ENCODE measurements at places on chromosomes 12 and 14.

GRCh38 chr14:75459099-75459741, 31.4 kb downstream of the JDP2 start:
- DNase-seq: no peak

DNA sequence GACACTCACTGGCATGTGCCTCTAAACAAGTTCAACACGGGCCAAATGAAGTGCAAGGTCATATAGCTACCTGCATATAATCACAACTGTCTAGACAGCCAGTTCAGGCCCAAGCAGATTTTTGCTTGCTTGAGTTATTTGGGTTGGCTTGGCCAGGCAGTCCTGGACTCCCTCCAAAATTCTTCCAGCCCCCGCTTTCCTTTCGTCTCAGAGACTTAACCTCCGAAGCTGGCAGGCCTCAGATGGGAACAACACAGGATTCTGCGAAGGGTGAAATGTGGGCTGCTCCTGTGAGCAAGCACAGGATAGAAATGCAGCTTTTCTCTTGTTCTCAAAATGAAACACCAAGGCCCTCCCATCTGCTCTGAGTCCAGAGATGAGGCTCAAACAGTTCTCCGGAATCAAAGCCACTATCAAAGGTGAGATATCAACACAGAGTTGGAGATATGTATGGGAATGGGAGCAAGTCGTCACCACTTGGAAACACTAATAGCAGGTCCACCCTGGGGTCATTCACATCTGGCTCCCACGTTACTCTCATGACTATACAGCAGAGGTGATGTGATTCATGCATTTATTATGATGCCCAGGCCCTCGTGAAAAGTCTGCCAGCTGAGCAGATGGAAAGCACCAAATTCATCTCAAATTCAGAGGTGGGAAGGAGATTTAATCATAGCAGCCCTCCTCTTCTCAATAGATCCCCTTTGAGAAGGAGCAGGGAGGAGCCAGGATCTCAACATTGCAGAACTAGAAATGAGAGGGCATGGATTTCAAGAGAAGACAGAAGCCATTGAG, 389.8 kb downstream of the NUAK1 start:
- no peak for DNase-seq

- DNase-seq: no peak
Observed at GRCh38 chr14:61335671-61336275, 14.4 kb downstream of the PRKCH start.

GRCh38 chr14:92680781-92681650, 67.4 kb downstream of the LGMN start:
- DNase-seq: peak; percentile 41

DNA sequence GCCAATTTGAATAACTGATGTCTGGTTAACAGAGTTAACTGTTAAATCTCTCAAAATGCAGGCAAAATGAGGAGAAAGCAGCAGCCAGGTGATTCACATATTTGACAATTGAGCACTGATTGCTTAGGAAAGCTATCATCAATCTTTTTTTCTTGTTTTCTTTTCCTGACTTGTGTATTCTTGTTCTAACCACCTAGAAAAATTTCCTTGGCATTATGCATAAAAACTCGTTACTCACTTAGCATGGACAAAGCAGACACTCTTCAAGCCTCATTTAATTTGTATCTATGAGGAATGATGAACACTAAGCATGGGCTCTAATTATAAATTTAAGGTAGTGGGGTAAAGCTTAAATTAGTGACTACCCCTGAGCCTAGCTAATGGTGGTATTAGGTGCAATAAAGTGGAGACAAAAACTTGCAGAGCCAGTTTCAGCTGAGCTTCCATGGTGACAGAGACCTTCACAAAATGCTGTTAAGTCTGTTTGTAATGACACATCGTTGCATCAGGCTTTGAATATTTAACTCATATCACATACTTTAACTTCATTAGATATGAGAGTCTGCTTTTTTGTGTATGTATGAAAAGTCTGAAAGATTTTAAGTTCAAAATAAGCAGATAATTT, 52.0 kb downstream of the RASSF9 start:
- DNase-seq: no peak

DNA sequence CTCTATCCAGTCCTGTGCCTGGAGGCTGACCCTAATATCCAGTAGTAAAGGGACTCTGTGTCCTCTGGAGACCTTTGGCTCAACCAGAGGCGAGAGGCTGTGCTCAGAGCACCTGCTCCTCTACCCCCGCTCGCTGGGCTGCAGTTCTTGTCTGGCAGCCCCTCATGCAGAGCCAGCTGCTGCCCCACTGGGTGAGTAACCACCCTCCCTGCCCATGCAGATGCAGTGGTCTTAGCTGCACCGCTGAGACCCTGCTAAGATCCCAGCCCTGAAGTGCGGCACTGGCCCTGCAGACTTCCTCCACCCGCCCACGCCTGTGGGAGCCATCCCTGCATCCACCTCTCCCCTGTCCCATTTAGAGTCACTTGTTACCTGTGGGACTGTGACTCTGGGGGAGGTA, 347.5 kb upstream of the SFSWAP start:
- no peak for DNase-seq

DNA sequence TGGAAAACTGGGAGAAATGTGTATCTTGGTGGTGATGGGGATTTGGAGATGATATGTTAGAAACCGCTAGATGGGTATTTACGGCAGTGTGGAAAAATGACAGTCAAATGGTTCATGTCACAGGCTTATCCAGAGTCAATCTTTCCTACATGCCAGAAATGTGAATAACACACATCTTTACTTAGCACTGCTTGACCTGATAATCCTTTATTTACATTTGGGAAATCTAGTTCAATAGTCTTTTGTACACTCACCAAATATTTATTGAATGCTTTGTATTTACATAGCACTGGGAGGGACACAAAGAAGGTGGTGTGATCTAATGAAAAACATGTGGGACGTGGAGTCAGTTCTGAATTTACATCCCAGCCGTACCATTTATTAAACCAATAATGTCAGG, 208.2 kb downstream of the DIO2 start:
- DNase-seq: no peak

- DNase-seq: no peak
Observed at GRCh38 chr12:42463671-42464070, 125.9 kb downstream of the PRICKLE1 start.

Data from stimulated activated CD8-positive, alpha-beta memory T cell treated with anti-CD3 and anti-CD28 coated beads, Interleukin-4, amount 100 ng/mL, for 1 hour (primary cell).